Activated CD4-positive, alpha-beta T cell treated with anti-CD3 and anti-CD28 coated beads, Interleukin-2, amount 10 ng/mL, durations not matched to agents 24 days and 14 days (primary cell): ENCODE measurements at places on chromosomes 7 and 10.

- no peak for DNase-seq
These were observed 275.7 kb downstream of the GPR37 start for GRCh38 chr7:124489925-124490324.

GRCh38 chr7:21330462-21331178 is 97.3 kb upstream of the SP4 start:
- peak; percentile 21 for DNase-seq

DNA sequence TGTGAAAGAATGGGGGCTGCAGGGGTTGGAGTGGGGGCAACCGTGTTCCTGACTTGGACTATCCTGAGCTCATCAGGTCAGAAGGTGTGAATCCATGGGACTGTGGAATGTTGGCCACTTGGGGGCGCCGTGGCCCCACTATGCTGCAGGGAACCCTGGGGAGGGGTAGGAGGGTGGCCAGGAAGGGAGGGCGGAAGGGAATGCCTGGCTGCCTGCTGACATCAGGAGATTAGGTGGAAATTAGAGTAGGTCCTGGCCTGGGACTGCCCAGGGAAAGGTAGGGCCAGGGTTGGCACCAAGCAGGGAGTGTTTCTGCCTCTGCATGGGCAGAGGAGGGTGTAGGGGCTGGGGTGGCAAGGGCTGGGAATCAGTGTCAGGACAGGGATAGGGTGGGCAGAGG is 65.8 kb upstream of the PRSS58 start:
- DNase-seq, result peak; percentile 78

DNA sequence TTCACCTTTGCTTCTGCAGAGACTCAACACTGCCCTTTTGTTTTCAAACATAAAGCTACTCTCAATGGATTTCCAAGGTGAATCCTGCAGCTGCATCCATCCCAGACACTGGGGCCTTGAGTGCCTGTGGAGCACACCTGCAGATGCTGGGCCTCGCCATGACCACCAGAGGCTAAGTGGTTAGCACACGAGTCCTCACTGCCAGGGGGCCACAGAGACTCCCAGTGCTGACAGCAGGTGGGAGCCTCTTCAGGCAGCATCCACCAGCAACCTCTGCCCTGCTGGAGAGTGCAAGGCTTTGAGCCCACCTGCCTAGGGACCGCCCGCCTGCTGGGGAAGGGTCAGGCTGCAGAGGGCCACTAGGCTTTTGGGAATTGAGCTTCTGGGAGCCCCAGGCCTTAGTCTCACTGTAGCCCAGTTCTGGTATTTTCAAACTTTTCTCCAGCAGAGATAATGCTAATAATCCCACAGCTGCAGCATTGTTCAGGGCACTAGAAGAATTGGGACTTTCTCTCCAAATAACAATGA is 9.4 kb upstream of the HPS1 start:
- DNase-seq, result no peak

DNA sequence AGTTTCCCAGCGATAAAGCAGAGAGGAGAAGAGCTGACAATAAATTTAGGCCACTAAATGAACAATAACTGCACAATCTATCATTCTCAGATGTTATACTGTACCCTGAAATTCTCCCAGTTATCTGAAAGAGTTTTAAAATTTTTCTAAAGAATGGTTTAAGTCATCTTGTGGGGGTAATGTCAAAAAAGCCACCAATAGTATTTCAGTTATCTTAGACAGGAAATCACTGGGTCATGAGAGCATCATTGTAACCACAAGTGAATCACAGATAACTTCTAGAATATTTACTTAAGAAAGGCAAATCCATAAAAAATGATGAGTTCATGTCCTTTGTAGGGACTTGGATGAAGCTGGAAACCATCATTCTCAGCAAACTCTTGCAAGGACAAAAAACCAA is 147.1 kb downstream of the DNAJB9 start:
- no peak for DNase-seq

- no peak for DNase-seq
These were observed 29.7 kb downstream of the KIAA1217 start for GRCh38 chr10:24238519-24239247.

GRCh38 chr10:116490028-116490662 is 55.6 kb upstream of the PNLIP start:
- DNase-seq, result no peak

GRCh38 chr10:43355749-43356371 is 15.6 kb upstream of the FXYD4 start:
- DNase-seq, result peak; percentile 70

DNA sequence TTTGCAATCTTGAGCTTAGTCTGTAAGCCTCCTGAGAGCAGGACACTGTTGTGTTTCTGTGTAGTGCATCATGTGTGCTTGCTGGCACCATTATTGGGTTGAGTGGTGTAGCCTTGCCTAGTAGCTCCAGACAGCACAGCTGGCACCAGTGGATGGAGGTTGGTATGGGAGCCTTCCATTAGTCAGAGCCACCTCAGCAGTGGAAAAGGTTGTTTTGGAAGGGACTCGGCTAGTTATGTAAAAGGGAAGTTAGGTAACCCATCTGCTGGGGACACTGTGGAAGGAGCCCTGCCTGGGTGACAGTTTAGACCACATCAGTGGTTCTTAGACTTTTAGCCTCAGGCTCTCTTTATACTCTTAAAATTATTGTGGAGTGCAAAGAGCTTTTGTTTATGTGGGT is 16.3 kb downstream of the MINDY4 start:
- no peak for DNase-seq

- no peak for DNase-seq
These were observed 24.2 kb upstream of the SHH start for GRCh38 chr7:155836216-155837125.

DNA sequence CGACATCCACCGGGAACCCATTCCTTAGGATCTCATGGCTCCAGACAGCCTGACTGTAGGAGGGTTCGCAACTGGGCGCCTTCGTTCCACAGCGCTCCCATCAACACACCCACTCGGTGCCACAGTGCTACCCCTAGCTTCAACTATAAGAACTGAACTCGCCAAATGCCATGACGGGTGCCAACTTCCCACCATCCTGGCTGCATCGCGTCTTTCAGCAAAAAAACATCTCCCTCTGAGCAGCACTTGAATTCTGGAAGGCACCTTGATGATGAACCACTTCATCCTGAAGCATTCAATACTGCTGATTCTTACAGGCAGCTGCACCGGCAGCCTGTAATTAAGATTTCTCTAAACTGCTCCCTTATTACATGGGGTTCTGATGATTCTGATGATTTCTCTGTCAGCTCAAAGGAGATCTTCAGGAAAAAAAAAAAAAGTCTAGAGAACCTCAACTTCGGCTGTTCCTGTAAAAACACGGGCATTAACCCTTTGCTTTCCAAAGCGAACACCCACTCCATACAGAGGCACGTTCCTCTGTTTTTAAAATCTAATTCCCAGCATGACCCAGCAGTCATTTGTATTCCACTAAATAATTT is 1.3 kb downstream of the CYTH3 start:
- peak; percentile 73 for DNase-seq

DNA sequence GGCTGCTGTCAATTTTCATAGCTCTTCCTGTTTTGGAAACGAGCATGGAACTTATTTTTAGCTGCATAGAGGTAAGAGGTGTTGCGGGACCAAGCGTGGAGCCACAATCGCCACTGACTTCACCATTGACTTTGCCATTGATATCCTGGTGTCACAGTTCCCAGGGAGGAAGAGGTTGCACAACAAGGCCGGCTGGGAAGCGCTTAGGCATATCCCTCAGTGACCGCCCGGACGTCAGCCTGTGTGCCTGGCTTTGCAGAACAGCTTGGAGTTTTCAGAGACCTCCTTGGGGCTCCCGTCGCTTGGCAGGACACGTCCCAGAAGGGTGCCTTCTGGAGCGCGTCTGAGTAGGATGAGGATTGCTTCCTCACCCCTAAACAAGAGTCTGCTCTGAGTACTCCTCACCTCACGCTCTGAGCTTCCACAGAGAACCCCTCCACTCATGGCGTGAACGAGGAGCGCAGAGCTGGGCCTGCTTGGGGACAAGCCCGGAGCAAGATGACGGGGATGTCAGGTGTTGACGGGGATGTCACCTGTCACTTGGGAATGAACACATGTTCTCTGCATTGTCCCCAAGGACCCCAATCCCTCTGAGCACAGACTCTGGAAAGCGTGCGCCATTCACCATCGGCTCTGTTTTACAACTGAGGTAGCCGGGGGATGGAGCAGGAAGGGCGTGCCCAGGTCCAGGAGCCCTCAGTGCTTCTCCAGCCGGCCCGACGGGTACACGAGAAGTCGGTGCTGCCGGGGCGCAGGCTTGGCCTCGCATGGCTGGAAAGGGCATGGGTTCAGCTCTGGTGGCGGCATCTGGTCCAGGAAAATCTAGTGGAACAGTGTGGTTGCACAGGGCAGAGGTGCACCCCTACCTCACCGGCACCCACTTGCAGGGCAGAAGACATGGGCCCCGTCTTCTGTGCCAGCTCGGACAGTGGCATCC is 192.3 kb upstream of the SHH start:
- no peak for DNase-seq

GRCh38 chr7:86931439-86931838 is 128.0 kb downstream of the ELAPOR2 start:
- no peak for DNase-seq

GRCh38 chr7:133040178-133040577 is 41.7 kb downstream of the CHCHD3 start:
- DNase-seq, result no peak

GRCh38 chr10:109679478-109679877 is 243.8 kb downstream of the XPNPEP1 start:
- no peak for DNase-seq

GRCh38 chr7:110170841-110171240 is 920.1 kb upstream of the LRRN3 start:
- DNase-seq, result no peak

DNA sequence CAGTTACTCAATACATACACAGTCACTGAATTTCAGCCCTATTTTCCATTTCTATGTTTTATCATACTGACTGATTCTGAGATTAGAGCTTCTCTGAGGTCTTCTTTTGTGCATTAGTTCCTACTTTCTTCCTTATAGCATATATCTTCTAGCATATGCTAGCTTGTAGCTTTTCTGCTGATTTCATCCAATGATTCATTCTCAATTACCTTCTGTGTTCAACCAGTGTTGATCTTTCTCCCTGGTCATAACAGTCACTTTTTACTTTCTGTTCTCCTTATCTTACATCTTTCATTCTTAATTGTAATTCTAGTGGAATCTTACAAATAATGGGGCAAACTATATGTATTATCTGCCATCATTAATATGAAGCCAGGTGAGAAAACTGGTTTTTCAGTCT is 159.5 kb upstream of the HGF start:
- no peak for DNase-seq

- no peak for DNase-seq
These were observed 108.3 kb downstream of the TNS3 start for GRCh38 chr7:47473499-47474210.

- no peak for DNase-seq
These were observed 4.3 kb upstream of the GDI2 start for GRCh38 chr10:5817322-5818047.

GRCh38 chr7:111657018-111657417 is 94.7 kb upstream of the IMMP2L start:
- no peak for DNase-seq

GRCh38 chr10:46235705-46236545 is 50.9 kb upstream of the ANTXRL start:
- no peak for DNase-seq

- DNase-seq, result no peak
These were observed 89.8 kb downstream of the TMEM130 start for GRCh38 chr7:98779800-98780587.

- DNase-seq, result no peak
These were observed 194.1 kb downstream of the SKAP2 start for GRCh38 chr7:26670290-26670689.

- DNase-seq, result peak; percentile 77
These were observed 11.8 kb downstream of the ZAN start for GRCh38 chr7:100745184-100745583.

DNA sequence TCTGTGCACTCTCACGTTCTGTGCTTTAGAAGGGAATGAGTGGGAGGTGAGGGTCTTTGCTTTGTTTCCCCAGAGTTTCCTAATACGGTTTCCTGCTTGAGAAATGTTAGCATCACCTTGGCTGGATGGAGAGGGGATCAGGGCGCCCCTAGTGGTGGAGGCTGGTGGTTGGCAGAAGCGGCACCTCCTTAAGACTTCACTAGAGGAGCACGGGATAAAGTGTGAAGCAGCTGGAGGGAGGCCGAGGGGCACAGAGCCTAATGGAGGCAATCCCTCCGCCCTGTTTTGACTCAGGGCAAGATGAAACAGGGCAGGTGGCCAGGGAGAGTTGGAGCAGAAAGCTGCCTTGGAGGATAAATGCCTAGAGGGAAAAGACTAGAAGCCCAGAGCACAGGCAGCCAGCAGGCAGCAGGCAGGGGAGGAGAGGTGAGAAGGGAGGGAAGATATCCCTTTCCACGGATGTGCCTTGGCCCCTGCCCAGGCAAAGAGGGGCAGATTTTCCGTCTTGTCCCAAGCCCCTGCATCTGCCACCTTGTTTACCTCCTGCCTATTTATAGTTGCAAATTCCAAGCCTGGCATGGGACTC is 56.0 kb upstream of the BTRC start:
- peak; percentile 91 for DNase-seq

- no peak for DNase-seq
These were observed at the start of gene OPN4 for GRCh38 chr10:86654411-86655172. OPN4 (plus strand) TSS chr10:86654547; CDS start chr10:86654784, 237 bp downstream.

GRCh38 chr7:28981161-28981465 is 23.0 kb upstream of the TRIL start:
- DNase-seq, result no peak

- no peak for DNase-seq
These were observed 171.5 kb downstream of the CCSER2 start for GRCh38 chr10:84499846-84500245.

GRCh38 chr10:89706011-89706410 is 4.6 kb downstream of the KIF20B start:
- no peak for DNase-seq

DNA sequence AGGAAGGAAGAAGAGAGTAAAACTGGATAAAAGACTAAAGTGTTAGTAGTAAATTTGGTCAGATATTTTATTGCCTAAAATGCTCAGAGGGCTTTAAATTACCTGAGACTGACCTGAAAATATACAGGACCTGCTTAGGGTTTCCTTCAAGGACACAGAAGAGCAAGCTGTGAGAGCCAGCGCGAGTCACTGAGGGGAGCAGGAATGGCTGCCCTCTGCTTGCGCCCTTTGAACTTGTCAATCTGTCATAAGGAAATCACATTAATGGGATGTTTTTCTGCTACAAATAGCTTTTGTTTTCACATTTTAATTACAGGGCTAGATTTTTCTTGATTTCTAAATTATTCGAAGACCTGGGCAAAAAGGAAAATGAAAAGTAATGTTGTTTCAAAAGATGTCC is 26.9 kb downstream of the DNAJB9 start:
- DNase-seq, result no peak

- no peak for DNase-seq
These were observed 57.8 kb downstream of the RASGEF1A start for GRCh38 chr10:43209074-43209455.

- DNase-seq, result no peak
These were observed 72.2 kb downstream of the RSU1 start for GRCh38 chr10:16745061-16745460.

DNA sequence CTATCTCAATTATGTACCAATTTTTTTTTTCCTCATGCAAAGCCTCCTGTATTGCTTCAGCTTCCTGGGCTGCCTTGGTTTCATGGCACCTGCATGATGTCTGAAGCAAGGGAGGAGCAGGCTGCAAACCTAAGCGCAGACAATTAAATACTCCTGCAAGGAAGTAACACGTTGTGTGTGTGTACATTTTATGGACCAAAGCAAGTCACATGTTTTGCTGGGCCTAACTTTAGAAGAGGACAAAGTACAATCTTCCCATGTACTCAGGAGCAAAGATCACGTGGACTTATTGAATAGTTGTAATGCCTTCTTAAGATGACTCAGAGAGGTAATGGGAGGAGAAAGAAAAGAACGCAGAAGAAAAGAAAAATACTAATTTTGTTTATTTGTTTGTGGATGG is 944.0 kb upstream of the C7orf33 start:
- no peak for DNase-seq
